Smooth muscle cell of the brain vasculature (primary cell): ENCODE measurements at places on chromosomes 5 and 9.
A peak's percentile ranks its signal among the peaks of the same experiment; 100 is the strongest.

- DNase-seq = no peak
These were observed 1.2 kb upstream of the AJM1 start for GRCh38 chr9:136840877-136841645.

DNA sequence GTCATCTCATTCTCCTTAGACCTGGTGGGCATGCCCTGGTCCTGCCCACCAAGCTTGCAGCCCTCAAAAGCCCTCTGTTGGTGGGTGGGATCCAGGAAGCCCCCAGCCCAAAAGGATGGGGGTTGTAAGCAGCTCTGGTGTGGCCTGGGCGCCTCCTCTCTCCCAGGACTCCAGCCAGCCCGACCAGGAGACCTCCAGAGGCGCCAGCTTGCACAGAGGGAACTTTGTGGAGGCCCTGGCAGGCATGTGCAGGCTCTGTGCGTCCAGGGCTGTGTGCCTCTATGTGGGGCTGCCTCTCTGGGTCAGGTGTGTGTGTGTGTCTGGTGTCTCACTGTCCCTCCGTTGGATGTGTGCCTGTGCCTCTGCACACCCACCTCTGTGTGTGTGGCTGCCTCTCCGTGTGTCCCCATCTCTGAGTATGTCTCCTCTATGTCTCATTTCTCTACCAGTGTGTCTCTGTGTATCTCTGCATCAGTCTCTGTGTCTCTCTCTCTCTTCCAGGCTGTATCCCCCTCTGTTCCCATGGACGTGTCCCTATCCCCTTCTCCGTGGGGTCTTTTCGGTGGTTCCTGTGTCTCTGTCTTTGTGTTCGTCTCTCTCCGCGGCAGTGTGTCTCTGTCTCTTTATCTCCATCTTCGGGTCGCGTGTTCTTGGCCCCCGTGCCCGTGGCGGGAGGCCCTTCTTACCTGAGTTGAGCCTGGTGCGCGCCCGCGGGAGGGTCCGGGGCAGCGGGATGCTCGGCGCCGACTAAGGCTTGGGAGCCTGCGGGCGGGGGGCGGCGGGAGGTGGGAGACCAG, 501 bp downstream of the ENHO start:
- DNase-seq = no peak

GRCh38 chr5:27038476-27038875, at the start of gene CDH9:
Gene CDH9, minus strand, starts transcription at chr5:27038586. Its CDS starts 50,253 bp downstream, at chr5:26988333.
- DNase-seq = no peak

DNA sequence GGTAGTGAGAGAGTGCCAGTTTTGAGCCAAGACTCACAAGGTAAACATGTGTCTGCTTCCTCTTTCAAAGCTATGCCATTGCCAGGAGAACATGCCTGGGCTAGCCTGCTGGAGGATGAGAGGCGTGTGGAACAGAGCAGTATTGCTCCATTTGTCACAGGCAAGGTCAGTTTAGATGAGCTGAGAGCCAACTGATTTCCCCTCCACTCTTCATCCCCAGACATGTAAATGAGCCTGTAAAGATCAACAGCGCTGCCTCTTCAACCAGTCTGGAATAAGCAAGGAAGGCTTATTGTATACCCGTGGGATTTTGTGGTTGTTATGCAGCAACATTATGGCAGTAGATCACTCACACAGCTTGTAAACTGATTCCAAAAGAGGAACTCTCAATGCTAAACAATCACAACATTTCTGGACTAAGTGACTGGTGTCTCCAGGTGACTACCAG, 8.2 kb upstream of the GDNF start:
- no peak for DNase-seq

- DNase-seq = peak; percentile 23
These were observed 78.3 kb downstream of the SMIM23 start for GRCh38 chr5:171863935-171864334.

DNA sequence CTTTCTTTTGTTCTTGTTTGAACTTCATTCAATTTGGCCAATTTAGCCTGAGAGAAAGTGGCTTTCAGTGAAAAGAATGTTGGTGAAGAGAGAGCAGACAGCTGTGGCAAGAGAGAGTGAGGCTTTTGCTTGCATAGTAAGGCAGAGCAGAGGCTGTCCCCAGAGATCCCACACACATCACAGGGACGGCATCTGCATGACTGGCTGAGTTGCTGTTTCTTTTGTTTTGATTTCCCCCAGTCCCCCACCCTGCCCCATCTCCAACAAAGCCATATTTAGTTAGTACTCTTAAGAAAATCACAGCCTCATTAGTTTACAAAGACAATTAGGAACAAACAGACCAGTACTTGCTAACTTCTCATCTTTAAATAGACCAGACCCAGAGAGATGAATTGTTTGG, 363.9 kb upstream of the SEMA6A start:
- no peak for DNase-seq

DNA sequence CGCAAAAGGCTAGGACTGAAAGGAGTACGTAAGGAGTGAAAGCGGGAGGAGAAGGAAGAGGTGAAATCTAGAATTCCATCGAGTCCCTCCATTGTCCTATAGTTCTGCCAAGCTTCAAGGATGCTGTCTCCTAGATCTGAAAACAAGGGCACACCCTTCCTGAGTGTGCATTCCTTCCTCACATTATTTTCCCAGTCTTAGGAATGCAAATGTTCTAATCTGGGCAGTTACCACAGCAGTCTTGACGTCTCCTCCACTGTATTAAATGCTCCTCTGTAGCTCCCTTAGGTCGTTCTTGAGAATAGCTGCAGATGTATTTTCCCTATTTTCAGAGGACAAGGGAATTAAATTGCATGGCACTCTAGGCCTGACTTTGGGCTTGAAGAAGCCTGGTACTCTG, 127.6 kb downstream of the SLIT3 start:
- no peak for DNase-seq

GRCh38 chr5:57492632-57493031, 10.0 kb upstream of the ACTBL2 start:
- no peak for DNase-seq

GRCh38 chr5:154291917-154292316, 101.4 kb downstream of the GALNT10 start:
- no peak for DNase-seq

- no peak for DNase-seq
These were observed 28.9 kb upstream of the LPCAT1 start for GRCh38 chr5:1552521-1553255.

DNA sequence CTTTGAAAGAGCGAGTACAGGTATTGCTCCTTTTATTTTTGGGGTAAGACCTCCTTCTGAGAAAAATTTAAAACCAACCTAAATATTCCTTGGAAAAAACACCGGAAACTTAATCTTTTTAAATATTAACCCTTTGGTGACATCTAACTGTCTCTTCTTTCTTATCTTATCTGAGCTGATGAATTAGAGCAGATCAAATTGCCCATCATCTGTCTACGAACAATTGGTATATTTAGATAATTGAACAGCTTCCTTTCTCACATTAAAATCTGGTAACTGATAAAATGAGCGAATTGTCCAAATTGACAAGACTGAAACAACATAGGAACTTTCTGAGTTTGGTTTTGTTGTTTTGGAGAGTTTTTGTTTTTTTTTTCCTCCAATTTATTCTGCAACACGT, 2.0 kb downstream of the ISL1 start:
- no peak for DNase-seq

DNA sequence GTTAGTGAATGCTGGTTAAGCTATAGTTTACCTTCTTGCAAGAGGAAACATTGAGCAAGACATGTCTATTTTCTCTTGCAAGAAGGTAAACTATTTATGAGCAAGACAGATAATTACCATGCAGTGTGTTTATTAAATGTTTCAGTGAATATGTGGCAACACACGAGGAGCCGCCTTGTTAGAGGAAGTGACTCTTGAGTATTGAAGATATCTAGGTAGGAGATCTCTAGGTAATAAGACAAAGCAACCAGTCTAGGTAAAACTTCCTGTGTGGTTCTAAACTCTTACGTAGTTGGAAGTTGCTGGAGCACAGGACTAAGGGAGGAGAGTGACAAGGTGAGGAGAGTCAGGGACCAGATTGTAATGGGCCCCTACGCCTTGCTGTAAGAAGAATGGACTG, 16.8 kb downstream of the SKP2 start:
- DNase-seq = no peak

GRCh38 chr5:128144491-128144890, 60.9 kb downstream of the SLC12A2 start:
- DNase-seq = no peak

DNA sequence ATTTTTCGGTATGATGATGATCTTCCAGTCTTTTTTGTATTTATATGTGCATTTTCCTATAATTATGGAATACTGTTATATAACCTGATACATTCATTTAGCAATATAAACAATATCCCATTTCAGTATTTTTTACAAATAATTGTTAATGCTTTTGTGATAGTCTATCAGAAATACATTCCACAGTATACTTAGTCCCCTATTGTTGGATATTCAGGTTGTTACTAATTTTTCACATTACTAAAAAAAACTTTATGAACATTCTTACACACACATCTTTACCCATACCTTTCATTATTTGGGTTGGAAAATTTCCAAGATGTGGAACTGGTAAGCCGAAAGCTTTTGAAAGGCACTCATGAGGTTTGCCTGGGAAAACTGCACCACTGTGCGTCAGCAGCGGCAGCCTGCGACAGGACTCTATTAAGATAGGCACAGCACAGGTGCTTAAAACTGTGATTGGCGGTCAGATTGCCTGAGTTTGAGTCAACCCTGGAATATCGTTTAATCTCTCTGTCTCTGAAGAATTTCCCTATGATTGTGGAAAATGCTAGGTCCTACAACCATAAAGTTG, 147.5 kb upstream of the ERCC6L2 start:
- no peak for DNase-seq

GRCh38 chr5:150161242-150162141, 5.1 kb upstream of the CDX1 start:
- DNase-seq = no peak

DNA sequence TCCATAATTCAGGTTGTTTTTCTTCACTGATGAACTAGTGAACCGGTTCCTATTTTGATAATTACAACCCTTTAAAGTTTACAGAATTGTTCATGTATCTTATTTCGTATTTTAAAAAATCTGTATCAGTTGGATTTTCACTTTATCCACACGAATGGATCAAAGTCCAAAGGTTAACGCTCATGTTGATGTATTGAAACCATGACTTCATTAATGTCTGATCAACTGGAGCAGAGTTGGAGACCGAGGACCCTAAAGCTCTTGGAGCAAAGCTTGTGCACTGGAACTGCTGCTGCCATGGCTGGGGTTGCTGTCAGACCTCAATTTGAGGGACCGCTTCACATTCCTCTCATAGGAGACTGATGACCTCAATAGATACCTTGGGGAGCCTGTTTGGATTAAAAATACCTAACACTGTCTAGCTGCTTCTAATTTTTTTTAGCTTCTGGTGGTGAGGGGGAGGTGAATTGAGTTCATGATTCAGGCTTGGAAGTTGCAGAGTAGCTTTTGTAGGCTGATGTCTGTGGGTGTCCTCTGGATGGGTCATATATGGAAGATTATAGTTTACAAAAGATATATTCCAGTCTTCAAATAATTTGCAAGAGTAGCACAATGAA, 45.1 kb downstream of the KIAA1958 start:
- DNase-seq = no peak

DNA sequence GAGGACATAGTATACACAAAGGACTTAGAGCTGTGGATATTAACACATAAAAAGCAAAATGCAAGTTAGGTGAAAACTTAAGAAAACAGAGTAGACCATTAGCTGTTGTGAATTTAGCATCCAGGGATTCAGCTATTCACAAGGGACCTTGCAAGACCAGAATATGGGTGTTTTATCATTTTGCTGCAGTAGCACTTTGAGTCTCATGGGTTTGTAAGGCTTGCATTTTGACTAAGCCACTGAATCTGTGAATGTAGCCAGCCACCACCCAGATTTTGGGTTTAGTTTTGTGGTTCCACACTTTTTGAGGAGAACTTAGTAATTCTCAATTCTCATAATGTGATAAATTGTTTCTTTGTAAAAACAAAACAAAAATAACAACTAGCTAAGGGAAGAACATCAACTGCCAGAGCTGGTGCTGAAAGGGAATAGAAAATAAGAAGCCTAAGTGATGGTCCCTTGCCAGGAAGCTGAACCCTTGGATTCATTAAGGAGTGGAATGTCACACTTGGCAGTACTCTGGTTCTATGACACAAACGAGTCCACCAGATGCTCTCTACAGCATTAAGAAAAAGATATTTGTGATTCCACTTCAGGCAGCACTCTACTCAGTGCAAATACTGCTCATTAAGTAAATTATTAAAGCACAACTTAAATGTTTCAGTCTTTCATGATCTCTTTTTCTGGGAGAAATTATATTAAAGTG, 557.4 kb upstream of the ZNF462 start:
- DNase-seq = no peak

- no peak for DNase-seq
These were observed 1043.2 kb upstream of the WWC1 start for GRCh38 chr5:167248257-167248656.

GRCh38 chr5:145429170-145429569, 406.0 kb downstream of the PRELID2 start:
- DNase-seq = no peak

DNA sequence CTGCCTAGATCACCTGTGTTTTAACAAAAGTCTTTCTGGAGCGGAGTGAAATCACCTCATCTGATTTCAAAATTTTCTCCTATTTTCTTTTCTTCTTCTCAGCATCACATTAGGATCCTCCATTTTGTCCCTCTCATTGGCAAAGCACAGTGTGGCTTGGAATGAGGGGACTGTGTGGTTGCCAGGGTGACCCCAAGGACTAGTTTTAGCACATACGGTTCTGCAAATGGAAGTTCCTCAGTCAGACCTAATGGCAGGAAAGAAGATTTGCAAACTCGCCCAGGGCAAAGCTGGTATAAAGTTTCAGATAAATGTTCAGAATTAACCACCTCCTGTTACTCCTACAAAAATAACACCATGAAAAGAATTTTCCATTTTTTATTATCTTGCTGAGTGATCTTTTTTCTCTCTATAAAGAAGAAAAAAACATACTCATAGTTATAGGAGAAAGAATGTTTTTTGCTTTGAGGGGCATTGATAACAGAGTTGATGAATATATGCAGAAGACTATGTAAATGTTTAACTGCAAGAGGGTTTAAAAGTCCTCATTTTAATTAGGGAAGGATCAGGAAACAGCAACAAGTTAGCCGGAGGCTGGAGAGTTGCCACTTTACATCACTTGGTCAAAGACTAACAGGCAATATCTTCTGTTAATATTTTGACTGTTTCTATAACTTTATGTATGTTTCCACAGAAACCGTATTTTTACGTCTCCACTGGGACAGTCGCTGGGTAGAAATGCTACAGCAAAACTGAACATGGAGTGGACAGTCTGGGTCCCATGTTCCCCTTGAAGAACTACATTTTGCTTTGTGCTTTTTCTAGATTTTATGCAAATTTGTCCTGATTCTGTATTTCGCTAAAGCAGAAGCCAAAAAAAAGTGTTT, 257.8 kb downstream of the NR2F1-AS1 start:
- DNase-seq = no peak

GRCh38 chr9:74609671-74610405, 112.7 kb downstream of the RORB start:
- DNase-seq = no peak

DNA sequence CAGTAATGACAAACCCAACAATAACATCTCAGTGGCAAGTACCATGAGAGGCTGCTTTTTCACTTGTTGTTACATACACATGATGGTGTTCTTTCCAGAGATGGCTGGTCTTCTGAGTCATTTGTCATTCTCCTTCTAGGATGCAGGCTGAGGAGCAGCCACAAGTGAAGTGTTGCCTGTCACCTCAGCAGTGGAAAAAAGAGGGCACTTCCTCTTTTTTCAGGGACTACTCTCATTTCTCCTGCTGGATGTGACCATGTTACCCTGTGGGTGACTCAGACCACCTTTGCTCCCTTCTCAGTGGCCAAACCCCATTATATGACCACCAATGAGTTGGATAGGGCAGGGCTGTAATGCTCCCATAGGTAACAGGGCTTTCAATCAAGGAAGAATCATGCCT, 587.0 kb upstream of the ADAMTS16 start:
- no peak for DNase-seq
